ENCODE measurements at places on chromosomes 5 and 9. TPM values are rescaled to one million over a fixed set of nuclear protein-coding genes. Genes with fewer than 3 reads are reported as not detected.
A peak's percentile ranks its signal among the peaks of the same experiment; 100 is the strongest.

The BARHL1 gene
- polyA plus RNA-seq = not detected

DNA sequence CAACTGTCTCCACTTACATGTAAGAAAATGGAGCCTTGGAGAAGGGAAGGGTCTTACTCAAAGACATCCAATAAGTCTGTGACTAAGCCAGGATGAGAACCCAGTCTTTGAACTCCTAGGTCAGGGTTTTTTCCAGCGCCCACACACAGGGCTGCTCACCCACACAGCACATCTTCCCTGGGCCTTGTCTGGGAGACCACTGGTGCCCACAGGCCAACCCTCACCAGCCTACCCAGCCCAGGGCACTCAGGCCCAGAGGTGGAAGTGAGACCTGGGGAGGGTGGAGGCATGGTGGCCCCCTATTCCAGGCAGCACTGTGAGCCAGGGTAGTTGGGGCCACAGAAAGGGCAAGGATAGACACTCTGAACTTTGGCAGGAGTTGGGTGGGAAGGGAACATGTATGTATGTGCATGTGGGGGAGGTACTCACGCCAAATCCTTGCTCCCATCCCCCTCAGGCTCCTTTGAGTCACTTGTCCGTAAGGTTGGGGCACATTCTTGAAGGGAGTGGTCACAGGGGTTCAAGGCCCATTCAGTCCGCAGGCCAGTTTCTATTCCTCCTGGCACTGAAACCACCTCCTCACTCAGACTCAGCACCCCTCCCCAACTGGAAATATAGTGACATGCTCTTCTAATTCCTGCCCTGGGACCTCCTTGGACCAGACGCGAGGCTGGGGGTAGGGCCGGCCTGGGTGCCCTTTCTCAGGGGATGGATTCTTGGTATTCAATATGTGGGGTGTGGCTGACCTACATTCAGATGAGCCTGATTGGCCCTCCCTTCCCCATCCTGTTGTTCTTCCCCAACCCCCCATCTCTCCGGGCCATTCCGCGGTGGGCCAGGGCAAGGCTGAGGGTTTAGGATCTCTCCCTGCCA lies 2.9 kb upstream of the SLC4A9 start:
- DNase-seq = no peak

The NME5 gene
- 0.88 TPM for polyA plus RNA-seq

DNA sequence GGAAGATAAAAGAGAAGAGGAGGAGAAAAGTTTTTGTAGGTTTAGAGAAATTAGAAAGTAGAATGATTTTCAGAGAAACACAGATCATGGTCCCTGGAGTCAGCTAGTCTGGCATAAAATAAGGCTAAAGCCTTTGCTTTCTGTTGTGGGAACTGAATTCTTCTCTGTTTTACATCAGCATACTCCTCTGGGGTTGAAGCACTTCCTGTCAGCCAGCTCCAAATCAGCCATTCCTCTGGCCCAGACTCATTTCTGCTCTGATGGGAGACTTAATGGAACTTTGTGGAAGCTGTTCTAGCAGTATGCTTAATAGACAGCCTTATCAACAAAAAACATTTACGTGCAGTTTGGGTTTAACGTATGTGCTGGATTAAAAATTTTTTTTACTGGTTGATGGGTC lies 143.2 kb downstream of the HMHB1 start:
- no peak for DNase-seq

GRCh38 chr9:32413424-32413823 lies 29.0 kb downstream of the ACO1 start:
- DNase-seq = no peak

- DNase-seq = no peak
Observed at GRCh38 chr5:14351086-14351661, 208.0 kb downstream of the TRIO start.

- DNase-seq = no peak
Observed at GRCh38 chr9:13750639-13751038, 471.1 kb upstream of the MPDZ start.

DNA sequence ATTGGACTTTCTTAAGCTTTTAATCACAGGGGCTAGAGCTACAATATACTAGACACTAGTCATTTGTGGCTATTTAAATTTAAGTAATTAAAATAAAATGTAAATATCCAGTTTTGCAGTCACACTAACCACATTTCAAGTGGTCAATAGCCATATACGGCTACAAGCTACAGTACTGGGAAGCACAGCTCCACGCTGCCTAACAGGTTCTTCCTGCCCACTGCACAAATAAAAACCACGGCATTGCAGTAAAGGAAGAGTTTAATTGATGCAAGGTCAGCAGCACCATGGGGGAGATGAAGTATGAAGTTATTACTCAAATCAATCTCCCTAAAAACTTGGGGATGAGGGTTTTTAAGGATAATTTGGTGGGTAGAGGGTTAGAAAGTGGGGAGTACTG lies 134.1 kb downstream of the LURAP1L start:
- no peak for DNase-seq

DNA sequence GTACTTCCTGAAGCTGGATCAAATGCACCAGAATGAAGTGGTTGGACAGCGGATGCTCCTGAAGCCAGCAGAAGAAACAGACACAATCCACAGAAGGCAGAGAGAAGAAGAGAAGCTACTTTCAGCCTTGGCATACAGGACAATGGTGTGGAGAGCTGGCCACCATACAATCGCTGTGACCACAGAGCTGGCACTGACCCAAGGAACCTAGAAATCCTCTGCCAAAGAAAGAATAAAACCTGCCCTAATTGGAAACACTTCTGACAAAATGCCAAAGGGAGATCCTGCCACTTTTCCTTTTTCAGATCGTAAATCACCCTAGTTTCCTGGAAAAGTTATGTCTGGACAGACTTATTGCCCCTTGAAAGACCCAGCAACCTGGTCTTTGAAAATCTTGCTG lies 77.8 kb downstream of the BAAT start:
- DNase-seq = peak; percentile 1

GRCh38 chr5:158875272-158875679 lies 224.4 kb downstream of the EBF1 start:
- DNase-seq = no peak

The GLRA1 gene
- polyA plus RNA-seq = not detected

DNA sequence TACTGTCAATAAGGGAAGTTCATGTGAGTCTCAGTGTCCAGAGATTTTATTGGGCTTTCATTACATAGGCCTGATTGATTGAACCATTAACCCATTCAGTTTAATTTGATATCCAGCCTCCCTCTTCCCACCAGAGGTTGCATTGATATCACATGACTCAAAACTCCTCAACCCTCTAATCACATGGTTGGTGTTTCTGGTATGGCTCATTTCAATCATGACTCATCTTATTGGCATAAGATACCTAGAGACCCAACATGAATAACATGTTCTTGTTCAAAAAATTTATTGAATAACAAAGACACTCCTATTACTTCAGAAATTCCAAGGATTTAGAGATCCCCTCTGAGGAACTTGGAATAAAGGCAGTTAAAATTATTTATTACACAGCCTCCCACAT lies 982.2 kb downstream of the TLE1 start:
- peak; percentile 87 for DNase-seq

GRCh38 chr5:146218168-146218567 lies 14.8 kb downstream of the RBM27 start:
- DNase-seq = no peak

- DNase-seq = no peak
Observed at GRCh38 chr9:34492051-34492450, 30.7 kb downstream of the ENHO start.

The OR1J2 gene
- polyA plus RNA-seq = not detected

The GAS1 gene
- polyA plus RNA-seq = 1.4 TPM

GRCh38 chr9:76456202-76456926 lies 2.6 kb upstream of the GCNT1 start:
- no peak for DNase-seq

The EPB41L4B gene
- 3.3 TPM for polyA plus RNA-seq

- DNase-seq = peak; percentile 74
Observed at GRCh38 chr9:2260417-2261306, 245.5 kb downstream of the SMARCA2 start.

DNA sequence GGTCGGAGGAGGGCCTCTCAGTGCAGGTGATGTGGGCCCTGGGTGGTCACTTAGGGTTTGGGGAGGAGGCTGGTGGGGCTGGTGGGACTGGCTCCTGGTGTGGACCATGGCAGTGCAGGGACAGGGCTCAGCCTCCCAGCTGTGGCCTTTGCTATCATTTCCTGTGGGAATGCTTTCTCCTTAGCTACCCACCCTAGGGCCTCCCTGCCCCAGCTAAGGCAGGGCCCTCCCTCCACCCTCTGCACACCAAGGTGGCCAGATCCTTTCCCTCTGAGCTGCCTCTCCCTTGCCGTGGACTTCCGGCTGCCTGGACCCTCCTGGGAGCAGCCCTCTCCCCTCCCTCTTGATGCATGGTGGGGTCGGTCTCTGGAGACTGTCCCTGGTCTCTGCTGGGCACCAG lies 22.7 kb upstream of the ARSI start:
- no peak for DNase-seq

GRCh38 chr9:93236541-93237206 lies 52.7 kb downstream of the WNK2 start:
- DNase-seq = no peak

DNA sequence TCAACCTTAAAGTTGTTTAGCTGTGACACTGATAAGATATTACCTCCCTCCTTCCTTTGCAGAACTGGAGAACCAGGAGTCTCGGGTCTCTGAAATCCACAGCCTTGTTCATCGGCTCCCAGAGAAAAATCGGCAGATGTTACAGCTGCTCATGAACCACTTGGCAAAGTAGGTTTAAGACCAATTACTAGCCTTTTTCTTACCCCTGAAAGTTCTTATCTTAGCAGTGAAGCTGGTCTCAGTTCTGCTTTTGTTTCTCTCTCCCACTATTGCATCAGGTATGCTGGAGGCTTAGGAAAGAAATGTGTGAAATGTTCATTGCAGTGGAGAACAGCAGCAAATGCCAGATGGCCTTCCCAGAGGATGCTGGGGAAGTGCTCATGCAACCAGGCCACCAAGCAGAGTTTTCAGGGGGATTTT lies 287.4 kb downstream of the ARHGAP26 start:
- no peak for DNase-seq

DNA sequence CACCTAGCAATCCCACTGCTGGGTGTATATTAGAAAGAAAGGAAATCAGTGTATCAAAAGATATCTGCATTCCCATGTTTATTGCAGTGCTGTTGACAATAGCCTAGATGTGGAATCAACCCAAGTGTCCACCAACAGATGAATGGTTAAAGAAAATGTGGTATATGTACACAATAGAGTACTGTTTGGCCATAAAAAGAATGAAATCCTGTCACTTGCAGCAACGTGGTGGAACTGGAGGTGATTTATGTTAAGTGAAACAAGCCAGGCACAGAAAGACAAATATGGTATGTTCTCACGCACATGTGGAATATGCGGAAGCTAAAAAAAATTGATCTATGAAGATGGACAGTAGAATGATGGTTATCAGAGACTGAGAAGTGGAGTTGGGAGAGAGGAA lies 221.6 kb upstream of the DAP start:
- no peak for DNase-seq

DNA sequence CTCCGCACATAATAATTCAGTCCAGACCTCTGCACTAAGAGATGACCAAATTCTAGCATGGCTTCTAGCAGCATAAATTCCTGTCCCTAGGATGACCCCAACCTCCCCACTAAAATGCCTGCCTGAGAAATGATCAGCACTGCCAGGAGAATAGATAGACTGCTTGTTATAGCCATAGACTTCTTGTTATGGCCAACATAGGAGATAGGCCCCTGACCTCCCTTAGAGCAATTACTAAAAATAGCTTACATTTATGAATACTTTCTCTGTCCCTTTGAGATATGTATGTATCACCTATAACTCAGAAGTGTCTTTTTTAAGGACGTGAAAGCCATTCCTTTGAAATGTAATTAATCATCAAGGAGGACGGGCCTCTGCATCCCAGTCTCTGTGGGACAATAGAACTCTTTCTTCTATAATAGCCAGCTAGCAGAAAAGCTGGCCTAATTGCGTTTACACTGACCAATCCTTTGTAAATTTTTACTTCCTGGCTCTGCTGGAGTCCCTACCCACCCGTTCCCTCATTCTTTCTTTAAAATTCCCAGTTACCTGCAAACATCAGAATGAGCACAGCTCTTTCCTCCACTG lies 1002.7 kb downstream of the CDH18 start:
- DNase-seq = peak; percentile 19

- peak; percentile 96 for DNase-seq
Observed at GRCh38 chr5:44665101-44665701, 143.5 kb upstream of the MRPS30 start.

DNA sequence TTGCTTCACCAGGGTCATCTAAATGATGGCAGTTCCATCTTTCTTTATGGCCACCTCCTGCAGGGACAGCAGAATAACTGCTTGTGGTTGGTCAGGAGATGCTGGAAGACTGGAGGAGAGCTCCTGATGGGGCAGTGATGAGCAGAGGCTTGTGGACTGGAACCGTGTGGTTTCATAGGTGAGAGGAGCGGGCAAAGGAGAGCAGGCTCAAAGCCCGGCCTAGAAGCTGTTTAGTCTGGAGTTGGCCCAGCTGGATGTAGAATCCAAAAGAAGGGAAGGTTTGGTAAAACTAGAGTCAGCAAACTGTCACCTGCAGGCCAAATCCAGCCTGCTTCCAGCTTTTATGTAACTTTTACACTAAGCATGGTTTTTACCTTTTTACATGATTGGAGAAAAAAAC lies 32.9 kb upstream of the TLE1 start:
- no peak for DNase-seq

The COL23A1 gene
- 0.02 TPM for polyA plus RNA-seq

GRCh38 chr9:96163161-96163560 lies 138.8 kb downstream of the HSD17B3 start:
- DNase-seq = no peak

The FOXD4 gene
- polyA plus RNA-seq = 0.10 TPM

- DNase-seq = no peak
Observed at GRCh38 chr5:29307478-29307877, 1886.0 kb upstream of the CDH6 start.

DNA sequence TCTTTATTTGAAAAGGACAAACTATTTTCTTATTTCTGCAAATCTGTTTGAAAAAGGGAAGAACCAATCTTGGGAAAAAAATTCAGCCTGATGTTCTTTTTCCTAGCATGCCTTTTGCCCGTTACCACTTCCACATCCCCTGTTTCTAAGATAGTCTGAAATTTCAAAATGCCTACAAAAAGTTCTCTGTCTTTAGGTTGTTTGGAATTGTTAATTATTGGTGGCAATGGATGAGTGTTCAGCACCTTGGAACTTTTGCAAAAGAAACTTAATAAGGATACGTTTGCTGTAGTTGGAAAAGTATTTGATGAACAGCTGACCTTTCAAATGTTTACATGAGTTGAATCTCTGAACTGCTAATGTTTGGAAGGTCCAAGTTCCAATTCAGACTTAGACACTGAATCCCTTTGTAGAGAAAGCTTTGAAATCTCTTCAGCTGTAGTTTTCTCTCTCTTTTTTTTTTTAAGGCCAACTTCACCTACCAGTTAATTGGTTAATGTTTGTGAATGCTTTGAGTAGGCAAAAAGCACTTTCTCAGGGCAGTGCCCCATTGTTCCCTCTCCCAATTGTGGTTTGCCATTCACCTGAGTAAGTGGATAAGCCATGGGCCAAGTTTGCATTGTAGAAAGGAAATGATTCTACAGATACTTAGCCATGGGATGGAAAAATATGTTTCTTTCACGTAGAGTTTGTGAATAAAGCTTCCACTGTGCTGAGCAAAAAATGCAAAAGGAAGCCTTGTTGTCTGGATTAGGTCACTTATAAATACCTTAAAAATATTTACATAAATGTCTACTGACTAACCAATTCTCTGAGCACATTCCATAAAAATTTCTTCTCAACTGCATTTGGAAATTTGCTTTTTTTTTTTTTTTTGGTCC lies 156.4 kb upstream of the ELL2 start:
- peak; percentile 75 for DNase-seq

The TNFSF15 gene
- polyA plus RNA-seq = 0.74 TPM
